ENCODE measurements at places on chromosomes 6 and 20.

GRCh38 chr6:357791-358341 lies 33.7 kb upstream of the IRF4 start:
- DNase-seq: no peak

GRCh38 chr6:149065658-149066556 lies 251.6 kb upstream of the TAB2 start:
- DNase-seq: no peak

DNA sequence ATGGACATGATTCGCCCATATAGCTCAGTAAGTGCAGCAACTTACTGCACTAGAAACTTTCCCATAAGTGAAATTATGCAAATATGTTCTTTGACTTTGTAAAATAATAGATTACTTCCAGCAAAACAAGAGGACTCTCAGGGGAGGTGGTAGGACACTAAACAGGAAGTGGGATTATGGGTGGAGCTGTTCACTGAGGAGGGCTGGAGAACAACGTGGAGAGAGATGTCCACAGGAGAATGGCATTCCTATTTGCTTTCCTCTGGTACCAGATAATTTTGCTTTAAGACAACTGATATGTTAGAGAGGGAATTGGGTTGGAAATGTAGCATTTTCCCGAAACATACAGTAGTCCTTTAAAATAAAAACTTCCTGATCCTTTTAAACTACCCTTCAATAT lies 3.7 kb downstream of the TPD52L1 start:
- no peak for DNase-seq

GRCh38 chr6:158575550-158575949 lies 15.7 kb downstream of the TMEM181 start:
- no peak for DNase-seq

- DNase-seq: no peak
These were observed 500.2 kb upstream of the CDH4 start for GRCh38 chr20:60751826-60752225.

DNA sequence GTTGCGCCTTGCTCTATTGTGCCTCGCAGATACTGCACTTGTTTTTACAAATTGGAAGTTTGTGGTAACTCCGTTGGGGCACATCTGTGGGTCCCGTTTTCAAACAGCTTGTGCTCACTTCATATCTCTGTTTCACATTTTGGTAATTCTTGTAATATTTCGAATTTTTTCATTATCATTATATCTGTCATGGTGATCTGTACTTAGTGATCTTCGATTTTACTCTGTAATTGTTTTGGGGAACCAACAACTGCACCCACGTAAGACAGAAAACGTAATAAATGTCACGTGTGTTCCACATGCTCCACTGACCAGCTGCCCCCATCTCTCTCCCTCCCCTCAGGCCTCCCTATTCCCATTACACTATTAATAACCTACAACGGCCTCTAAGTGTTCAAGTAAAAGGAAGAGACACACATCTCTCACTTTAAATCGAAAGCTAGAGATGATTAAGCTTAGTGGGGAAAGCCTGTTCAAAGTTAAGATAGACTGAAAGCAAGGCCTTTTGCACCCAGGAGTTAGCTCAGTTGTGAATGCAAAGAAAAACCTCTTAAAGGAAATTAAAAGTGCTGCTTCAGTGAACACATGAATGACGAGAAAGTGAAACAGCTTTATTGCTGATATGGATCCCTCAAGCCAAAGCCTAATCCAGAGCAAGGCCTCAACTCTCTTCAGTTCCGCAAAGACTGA lies 26.9 kb downstream of the TTLL2 start:
- no peak for DNase-seq

- DNase-seq: peak; percentile 95
These were observed 16.1 kb downstream of the BTN2A1 start for GRCh38 chr6:26473758-26474438.

- no peak for DNase-seq
These were observed 216.7 kb downstream of the FRK start for GRCh38 chr6:115843945-115844344.

- DNase-seq: no peak
These were observed 136.3 kb downstream of the LRRC1 start for GRCh38 chr6:53931086-53931485.

- no peak for DNase-seq
These were observed 1.1 kb upstream of the TULP4 start for GRCh38 chr6:158311193-158311592.

DNA sequence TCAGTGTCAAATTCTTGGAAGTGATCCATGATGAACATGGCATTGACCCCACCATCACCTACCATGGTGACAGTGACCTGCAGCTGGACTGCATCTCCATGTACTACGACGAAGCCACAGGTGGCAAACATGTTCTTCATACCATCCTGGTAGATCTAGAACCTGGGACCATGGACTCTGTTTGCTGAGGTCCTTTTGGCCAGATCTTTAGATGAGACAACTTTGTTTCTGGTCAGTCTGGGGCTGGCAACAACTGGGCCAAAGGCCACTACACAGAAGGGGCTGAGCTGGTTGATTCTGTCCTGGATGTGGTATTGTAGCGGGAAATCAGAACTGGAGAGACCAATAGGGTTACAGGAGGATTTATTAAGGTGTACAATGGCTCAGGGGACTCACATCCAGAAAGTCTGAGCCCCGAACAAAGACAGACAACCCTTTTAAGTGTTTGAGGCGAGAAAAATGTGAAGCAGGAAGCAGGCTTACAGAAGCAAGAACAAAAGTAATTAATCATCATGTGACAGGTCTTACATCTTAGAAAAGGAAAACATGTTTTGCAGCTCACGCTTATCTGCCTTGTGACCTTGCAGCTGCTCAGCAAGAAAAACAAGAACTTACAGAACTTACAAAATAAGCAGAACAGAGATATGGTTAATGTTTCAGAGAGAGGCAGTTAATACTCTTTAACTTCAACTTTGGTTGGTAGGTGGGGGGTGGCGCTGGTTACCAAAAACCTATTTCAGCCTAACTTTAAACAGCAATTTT lies 58.8 kb upstream of the MOCS1 start:
- no peak for DNase-seq

DNA sequence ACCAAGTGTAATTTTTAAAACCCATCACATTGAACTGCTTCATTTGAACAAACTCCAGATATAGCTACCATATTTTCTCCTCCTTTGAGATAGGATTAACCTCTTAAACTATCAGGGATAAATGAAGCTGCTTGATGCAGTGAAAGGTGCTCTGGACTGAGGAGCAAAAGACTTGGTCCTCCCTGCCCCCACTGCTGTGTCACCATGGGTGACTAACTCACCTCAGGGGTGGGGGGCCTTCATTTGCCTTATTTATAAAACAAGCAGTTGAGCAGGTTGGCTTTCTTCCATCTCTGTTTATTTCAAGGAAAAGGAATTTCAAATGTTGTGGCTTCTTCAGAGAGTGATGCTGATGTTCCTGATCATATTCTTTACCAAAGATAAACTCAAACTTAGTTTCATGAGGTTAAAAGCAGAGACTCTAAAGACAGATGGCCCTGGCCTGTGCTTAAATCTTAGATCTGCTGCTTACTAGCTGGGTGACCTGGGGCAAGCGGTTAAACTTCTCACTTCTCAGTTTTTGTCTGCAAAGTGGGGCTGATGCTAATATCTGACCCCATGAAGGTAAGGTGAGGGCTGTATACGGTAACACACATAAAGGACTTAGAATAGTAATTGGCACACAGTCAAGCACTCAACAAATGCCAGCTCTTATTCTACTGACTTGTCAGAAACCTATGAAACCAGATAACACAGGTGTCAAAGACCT lies 50.5 kb downstream of the FHL5 start:
- DNase-seq: no peak

- no peak for DNase-seq
These were observed 104.7 kb downstream of the TMEM242 start for GRCh38 chr6:157218371-157219198.

DNA sequence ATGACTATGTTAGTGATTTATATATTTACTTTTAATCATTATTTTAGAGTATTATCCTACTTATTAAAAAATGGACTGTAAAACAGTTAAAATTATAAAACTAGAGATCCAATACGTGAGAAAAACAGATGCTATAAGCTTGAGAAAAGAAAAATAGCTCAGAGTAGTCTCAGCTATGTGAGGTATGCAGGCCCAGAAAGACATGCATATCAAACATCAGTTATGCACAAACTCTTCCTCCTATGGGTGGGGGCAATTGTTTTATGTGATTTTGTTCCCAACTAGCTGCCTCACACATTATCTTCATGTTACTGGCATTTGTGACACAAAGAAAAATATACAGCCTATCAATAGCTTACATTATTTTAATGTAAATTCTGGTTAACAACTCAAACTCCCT lies 28.8 kb downstream of the RARS2 start:
- DNase-seq: no peak

- DNase-seq: no peak
These were observed 483.1 kb upstream of the JAG1 start for GRCh38 chr20:11156922-11157321.

DNA sequence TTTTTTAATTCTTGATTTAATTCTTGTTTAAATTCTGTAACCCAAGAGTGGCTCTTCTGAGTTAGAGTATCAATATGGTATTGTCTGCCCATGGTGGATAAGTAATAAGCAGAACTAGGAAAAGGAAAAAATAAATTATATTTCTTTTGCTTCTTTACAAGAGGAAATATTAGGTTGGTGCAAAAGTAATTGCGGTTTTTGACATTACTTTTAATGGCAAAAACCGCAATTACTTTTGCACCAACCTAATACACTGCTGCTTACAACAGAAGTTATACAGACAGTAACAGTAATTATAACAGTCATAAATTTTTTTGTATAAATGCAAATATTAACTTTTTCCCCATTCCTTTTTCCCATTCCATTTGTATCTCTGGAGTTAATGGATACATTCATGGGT lies 65.6 kb downstream of the HS3ST5 start:
- no peak for DNase-seq

DNA sequence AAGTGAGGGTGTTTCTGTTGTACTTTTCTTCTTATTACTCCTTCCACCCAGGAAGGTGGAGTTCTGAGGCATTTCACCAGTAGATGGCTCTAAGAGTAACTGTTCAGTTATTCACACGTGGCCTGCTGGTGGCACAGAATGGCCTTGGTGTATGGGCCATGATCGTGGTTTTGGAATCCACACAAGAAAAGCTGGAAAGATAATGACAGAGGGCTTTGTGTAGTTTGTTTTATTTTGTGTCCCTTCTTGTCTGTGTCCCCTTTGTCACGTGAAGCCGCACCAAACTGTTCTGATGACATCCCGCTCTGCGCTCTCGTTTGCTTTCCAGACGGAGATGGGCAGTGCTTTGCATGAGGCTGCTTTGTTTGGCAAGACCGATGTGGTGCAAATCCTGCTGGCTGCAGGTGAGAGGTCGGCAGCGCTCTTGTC lies 93.4 kb downstream of the ANKS1A start:
- DNase-seq: peak; percentile 4

DNA sequence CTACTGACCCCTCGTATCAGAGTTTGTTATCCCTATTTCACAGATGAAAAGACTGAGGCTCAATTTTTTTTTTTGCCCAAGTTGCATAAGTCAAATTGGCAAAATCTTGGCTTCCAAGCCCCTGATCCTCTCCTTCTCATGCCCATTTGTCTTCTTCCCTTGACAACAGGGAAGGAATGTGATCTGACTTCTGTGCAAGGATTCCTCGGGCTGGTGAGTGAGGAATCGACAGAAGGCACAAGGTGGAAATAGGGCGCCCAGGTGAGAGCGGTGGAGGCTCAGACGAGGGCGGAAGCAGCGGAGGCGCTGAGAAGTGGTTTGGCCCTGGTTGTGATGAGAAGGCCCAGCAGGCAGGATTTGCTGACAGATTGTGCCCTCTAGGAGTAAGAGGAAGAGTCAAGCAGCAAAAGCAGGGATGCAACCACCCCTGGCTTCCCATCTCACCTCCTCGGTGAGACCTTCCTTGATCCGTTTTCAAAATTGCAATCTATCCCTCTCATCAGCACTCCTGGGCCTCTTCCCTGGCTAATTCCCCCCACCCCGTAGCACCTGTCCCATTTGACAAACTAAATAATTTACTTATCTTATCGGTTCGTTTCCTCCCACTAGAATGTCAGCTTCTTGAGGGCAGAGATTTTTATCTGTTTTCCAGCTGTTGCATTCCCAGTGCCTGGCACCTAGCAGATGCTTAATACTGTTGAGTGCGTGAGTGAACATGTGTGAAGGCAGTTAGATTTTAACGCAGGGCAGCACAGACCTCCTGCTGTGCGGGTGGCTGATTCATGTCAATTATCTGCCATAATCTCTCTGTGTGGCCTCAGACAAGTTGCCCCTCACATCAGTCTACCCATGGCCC lies 3.7 kb upstream of the SIRPA start:
- DNase-seq: no peak

DNA sequence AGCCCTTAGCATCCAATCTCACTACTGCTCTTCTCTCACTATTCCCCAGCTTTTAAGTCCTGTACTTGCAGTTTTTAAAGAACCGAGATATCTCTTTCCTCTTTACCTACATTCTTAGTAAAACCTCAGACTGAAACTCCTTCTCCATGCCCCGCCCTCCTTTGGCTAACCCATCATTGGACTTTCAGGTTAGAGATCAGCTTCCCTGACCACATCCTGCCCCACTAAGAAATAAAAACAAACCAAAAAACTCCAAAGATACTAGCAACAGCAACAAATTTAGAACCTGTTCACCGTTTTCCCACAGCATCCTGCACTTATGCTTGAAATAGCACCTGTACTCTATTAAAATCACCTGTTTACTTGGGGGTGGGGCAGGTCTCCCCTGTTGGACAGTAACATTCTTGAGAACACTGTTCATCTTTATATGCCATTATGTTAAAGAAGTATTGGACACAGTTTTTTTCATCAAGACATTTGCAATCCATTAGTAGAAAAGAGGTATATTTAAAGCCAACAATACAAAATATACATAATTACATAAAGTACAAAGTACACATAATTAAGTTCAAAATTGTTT lies 16.3 kb upstream of the SMAP1 start:
- DNase-seq: no peak

DNA sequence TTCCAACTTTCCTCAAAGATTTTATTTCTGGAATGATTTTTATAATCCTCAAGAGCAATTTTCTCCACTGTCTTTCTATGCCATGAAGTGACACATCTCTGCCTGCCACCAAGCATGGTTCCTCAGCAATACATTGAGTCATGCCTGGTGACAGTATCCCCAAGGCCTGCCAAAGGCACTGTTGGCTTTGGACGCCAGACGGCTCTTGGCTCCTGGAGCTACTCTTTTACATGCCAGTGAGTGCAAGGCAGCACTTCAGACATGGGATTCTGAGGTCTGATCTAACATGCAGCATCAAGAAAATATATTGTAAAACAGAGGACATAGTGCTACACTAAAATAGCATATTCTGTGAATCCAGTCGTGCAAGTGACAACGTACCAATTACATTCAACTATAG lies 20.1 kb upstream of the PLEKHG1 start:
- DNase-seq: no peak

DNA sequence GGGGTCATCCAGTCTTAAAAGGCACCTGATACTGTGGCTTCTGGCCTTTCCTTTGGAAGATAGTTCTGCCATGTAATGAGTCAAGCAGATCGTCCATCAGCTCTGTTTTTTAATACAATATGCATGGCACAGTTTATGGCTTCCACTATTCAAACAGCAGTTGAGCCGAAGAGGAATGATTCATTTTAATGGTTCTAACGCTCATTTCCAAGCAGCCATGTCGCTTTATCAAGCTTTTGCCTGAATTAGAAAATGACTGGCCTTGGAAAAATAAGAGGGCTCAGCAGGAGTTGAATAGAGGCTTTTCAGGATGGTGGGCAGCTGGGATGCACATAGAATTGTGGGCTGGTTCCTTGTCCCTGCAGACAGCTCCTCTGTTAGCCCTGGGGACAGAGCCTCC lies 138.1 kb downstream of the SOBP start:
- no peak for DNase-seq
